HFF-Myc (cell line): ENCODE measurements at places on chromosomes 6 and 20.

GRCh38 chr6:30405934-30406333 is 61.0 kb downstream of the RPP21 start:
- DNase-seq, result no peak

DNA sequence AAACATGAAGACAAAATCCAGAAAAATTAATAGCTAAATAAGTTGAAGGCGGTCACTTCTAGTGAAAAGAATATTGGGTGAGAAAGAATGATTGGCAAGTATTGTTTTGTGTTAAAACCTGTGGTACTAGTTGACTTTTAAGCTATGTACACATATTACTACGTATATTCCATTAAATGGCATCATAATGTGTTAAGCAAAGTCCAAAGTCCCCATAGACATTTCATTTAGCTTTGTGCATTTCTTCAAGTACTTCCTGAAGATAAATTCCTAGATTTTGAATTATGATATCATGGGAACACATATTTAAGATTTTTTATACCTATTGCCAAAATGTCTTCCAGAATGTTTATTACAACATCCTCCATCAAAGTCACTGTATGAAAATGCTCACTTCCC is 272.7 kb upstream of the IRAK1BP1 start:
- no peak for DNase-seq

DNA sequence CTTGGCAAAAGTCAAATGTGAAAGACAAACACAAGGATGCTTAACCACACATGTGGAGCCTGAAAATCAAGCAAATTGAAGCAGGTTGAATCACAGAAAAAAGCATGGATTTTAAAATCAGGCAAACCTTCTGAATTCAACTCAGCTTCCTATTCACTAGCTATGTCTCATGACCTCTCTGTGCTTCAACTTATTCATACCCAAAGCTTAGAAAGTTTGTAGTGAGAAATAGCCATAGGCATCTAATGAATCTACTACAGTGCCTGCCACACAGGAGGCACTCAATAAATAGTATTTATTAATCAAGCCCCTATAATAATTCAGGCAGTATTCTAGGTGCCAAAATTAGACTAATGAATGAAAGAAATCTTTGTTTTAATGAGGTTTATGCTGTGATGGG is 112.2 kb upstream of the TNFAIP3 start:
- no peak for DNase-seq

DNA sequence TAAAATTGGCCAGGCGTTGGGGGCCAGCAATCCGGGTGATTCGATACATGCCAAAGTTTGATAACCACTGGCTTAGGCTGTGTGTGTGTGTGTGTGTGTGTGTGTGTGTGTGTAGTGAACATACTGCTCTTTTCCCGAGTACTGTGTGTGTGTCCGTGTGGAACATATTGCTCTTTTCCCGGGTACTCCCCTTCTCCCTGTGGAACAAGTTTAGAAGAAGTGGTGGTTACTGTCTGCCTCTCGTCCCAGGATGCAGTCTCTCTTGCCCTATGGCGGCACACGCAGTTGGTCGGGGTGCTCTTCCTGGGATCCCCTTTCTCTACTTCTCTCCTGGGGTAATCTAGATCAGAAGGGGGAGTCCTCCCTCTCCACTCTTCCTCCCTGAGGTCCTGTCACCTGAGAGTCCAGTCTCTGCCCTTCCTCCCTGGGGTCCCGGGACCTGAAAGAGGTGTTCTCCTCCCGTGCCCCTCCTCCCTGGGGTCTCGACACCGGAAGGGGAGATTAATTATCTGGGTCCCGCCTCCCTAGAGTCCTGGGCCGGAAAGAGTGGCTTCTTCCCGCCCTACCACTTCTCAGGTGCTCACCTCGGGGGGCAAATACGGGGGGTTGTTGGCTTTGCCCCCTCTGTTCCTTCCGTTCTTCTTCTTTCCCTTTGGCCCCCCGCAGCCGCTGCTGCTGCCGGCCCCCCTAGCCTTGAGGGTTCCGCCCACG is 516 bp downstream of the GTPBP2 start:
- no peak for DNase-seq

- DNase-seq, result no peak
Measured at GRCh38 chr6:45535933-45536332, 158.2 kb upstream of the SUPT3H start.

DNA sequence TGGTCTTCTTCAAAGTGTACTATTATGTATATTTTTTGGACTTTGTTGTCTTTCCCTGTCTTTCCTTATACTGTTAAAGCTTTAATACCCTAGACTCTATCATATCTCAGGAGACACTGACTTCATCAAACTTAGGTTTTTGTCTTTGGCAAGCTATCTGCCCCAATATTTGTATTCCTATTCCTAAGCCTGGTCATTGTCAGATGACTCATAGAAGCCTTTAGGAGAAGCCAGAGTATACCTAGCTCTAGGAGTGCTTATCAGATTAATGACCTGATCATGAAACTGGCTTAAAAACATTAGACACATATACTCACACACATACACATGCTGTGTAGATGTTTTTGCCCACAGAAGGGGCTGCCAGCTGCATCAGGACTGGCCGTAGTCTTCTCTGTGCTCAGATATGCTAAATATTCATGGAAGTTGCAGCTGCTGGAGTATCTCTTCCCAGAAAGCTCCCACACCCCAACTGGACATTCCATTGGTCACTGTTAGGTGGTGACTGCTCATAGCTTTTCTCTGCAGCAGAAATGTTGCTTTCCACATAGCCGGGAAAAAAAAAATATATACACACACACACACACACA is 102.0 kb downstream of the ANKS1A start:
- no peak for DNase-seq

- DNase-seq, result no peak
Measured at GRCh38 chr6:37835923-37836322, 16.4 kb downstream of the ZFAND3 start.

DNA sequence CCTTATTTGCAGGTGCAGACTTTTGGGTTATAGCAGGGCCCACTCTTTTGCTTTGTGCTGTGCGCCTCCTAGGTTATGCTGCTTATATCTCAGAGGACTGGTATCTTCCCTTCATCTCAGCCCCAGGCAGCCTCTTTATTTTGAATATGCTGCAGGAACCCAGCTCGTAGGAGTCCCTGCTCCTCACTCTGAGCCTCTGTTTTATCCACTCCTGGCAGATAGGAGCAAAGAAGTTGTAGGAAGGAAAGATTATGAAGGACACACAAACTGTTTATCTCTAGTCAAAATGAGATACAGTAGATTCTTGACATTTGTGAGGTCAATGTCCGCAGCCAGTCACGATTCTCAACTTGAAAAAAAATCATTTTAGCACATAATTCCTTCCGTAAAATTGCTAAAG is 15.6 kb downstream of the L3MBTL3 start:
- DNase-seq, result no peak

- no peak for DNase-seq
Measured at GRCh38 chr6:9539231-9539755, 875.6 kb downstream of the TFAP2A start.

DNA sequence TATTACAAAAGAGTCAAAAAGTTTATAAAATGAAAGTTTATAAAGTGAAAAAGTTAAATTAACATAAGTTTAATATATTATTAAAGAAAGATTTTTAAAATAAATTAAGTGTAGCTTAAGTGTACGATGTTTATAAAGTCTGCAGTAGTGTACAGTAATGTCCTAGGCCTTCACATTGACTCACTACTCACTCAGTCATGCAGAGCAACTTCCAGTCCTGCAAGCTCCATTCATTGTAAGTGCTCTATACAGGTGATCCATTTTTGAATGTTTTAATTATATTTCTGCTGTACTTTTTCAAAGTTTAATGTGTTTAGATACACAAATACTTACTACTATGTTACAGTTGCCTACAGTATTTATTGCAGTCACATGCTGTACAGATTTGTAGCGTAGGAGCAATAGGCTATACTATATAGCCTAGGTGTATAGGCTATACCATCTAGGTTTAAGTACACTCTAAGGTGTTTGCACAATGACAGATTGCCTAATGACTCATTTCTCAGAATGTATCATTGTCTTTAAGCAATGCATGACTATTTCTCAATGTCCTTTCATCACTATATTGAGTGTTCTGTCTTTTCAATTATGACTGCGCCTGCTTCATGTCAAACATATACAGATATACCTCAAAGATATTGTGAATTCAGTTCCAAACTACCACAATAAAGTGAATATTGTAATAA is 1110.3 kb upstream of the MAP3K7 start:
- DNase-seq, result no peak

DNA sequence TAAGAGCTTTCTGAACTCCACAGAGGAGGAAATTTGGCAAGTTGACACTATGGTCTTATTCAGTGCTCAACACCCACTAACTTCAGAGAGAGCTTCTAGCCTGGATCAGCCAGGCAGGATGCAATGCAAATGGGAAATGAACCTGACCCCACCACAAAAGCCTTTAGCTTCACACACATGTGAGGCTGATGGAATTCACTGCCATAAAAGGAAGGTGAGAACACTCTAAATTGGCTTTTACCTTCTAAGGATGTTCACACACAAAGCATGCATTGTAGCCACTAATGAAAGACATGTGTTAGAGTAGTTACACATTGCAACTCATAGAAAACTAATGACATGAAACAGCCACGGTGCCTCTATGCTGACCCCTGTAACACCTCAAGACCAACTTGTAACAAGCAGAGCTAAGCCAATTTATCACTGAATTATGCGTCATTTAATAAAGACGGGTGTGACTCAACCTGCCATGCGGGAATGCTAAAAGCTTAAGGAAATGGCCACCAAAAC is 262.1 kb downstream of the HACE1 start:
- DNase-seq, result peak; percentile 70

GRCh38 chr6:93786474-93787330 is 367.3 kb upstream of the EPHA7 start:
- DNase-seq, result no peak

DNA sequence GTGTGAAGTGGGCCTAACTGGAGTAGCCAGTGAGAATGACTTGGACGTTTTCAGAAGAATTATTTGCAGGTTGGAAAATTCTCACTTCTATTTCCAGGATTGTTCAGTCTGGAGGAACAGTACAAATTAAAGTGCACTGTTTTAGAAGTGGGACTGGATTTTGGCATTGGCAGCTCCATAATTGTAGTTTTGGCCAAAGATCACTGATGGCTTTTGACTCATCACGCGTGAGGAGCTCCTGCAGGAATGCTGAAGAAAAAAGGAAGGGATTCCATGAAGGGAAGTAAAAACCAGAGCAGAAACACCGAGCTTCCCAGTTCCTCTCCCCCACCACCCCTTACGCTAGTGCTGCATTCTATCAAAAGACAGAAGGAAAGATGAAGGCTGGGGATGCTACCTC is 103.5 kb downstream of the JARID2 start:
- DNase-seq, result no peak

- DNase-seq, result no peak
Measured at GRCh38 chr6:12336121-12336971, 46.2 kb downstream of the EDN1 start.

DNA sequence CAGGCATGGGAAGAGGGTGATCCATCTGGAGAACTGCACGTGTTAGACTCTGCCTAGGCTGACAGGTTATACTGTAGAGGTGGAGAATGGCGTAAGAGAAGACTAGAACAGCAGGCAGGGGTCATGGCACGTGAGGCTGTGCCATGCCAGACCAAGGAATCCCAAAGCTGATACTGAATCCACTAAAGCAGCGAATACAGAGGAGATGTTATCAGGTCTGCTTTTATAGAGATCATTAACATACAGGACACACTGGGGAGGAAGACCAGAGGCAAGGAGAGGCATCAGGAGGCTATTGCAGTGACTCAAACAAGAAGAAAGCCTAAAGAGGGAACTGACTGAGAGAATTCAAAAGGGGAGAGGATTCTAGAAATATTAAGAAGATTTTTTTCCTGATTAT is 12.9 kb downstream of the PHACTR1 start:
- no peak for DNase-seq

DNA sequence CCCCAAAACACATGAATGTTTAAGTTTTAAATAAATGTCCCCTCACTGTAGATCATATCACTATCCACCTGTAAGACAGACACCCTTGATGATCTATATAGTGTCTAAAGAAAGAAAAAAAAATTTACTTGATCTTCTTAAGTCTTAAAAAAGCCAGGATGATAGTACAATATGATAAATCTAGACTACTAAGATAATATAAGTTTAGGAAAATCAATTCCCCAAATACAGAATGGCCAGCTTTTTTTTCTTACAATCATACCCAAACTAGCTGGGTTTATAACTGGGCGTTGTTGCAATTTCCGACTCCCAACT is 14.4 kb downstream of the ZNF217 start:
- no peak for DNase-seq

GRCh38 chr6:105099371-105099770 is 80.4 kb downstream of the POPDC3 start:
- no peak for DNase-seq

GRCh38 chr20:36872852-36873251 is 3.1 kb upstream of the TLDC2 start:
- no peak for DNase-seq

DNA sequence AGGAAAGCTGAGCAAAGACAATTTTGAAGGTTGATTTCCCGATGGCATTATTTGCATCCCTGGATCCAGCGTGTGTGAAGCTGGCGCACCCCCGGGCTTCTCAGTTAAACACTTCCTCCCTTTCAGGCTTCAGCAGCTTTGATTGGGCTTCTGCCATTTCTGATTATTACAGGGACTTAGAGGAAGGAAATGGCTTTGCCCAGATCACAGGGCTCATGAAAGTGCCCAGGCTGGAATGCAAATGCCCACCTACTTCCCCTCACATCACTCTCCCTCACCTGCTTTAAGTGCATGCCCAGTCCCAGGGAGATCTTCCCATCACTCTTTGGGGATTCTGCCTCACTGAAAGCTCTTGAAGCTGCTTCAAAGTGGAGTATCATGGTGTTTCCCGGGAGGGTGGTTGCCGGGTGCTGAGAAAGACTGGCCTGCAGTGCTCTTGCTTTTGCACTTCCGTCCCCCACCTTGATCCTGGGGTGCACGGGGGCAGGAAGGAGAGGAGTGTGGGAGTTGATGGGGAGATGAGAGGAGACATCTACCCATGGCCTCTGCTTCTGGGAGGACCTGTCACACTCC is 28.3 kb downstream of the PHACTR3 start:
- no peak for DNase-seq

DNA sequence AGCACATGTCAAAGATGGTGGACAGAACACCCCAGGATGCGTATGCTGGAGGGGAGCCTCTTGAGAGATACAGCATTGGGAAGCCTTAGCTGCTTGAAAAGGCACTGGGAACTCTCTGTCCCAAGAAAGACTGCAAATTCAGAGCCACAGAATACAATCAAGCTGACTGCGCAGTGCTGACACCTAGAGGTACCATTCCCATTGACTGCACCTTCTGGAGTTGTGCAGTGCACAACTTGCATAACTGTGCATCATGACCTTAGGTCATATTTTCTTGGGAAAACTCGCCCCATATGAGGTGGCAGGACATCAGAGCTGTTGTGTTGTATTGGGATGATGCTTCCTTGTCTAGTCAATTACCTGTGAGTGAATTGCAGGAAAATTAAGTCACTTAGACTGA is 646.5 kb upstream of the NOX3 start:
- peak; percentile 10 for DNase-seq

GRCh38 chr6:105892577-105893262 is 193.4 kb upstream of the PRDM1 start:
- DNase-seq, result no peak

DNA sequence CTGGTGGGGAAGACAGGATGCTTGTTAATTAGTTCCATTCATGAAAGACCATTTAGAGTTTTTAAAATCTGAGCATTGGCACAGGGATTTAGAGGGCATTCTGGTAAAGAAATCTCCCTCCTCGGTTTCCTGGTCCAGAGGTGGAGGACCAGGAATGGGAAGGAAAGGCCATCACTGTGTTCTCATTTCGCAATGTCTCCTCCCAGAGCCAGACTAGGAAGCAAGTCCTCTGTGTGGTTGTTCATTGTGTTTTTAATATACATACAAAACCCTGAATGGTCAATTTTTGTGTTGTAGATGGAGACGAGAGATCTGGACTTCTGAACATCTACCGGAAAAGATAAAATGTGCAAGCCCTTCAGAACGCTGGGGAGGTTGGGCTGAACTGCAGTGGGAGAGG is 41.3 kb downstream of the RIN2 start:
- no peak for DNase-seq
